ENCODE measurements at places on chromosomes 5 and 9.

DNA sequence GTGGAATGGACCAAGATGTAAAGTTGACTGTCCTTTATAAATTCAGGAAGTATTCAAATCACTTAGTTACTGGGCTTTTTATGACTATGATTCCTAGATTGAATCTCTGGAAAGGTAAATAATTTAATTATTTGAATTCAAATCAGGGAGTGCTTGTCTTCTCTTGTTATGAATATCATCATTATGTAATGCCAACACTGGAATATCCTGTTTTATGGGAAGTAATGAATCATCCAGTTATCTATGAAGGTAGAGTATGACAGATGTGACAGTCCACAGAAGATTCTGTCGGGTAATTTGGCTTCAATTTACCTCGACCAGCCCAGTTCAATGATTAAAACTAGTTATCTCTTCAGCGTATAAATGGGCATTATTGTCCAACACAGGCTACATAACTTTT is 141.0 kb upstream of the NUDT12 start:
- no peak for DNase-seq

GRCh38 chr9:101225271-101225670 is 159.5 kb downstream of the BAAT start:
- DNase-seq = no peak

DNA sequence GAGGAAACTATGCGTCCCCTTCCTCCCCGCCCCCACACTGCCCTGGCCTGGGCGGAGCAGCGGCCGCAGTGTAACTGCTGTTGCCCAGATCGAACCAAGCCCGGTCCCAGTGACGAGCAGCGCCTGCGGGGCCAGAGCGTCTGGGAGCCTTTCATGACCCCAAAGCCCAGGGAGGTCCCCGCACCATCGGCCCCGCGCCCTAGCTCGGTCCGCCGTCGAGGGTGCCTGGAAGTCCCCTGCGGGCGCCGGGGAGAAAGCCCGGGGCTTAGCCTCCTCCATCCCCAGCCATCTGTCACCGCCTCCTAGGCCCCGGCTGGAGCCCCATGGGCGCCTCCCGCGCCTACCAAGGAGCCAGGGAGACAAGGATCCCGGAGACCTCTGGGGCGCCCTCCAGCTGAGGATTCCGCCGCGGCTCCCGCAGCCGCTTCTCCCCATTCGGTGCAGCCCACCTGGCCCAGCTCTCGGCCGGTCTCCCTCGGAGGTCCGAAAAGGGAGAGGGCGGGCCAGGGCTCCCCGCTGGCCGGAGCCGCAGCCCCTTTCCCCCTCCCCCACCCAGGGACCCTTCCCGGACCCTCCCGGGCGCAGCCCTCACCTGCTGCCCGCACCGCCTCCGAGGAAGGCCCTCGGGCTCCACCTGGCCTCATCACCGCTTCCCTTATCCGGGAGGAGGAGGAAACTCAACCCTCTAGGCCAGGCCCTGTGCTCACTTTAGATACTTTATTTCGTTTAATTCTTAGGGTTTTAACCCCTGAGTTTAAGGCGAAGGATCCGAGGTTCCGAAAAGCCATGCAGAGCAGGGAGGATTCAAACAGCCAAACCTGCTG is 45.6 kb downstream of the APTX start:
- DNase-seq = no peak

- peak; percentile 89 for DNase-seq
These were observed 51.2 kb downstream of the SLC1A3 start for GRCh38 chr5:36657563-36657995.

- DNase-seq = no peak
These were observed 320.2 kb upstream of the NREP start for GRCh38 chr5:112077180-112077579.

DNA sequence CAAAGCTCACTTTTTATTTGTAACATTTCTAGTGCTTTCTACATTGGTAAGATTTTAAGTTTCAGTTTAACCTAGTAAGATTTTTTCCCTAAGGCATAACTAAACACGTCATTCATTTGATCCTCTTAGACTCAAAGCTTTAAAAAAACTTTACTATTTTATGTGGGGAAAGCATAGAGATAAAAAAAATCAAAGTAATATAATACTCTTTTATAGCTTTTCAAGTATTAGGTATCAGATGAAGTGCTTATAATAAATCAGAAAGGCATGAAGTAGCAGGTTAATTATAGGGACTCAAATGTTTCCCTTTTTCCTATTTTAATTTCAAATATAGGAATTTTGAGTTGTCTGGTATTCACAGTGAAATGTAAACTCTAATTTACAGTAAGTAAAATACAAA is 68.0 kb upstream of the POU5F2 start:
- no peak for DNase-seq

DNA sequence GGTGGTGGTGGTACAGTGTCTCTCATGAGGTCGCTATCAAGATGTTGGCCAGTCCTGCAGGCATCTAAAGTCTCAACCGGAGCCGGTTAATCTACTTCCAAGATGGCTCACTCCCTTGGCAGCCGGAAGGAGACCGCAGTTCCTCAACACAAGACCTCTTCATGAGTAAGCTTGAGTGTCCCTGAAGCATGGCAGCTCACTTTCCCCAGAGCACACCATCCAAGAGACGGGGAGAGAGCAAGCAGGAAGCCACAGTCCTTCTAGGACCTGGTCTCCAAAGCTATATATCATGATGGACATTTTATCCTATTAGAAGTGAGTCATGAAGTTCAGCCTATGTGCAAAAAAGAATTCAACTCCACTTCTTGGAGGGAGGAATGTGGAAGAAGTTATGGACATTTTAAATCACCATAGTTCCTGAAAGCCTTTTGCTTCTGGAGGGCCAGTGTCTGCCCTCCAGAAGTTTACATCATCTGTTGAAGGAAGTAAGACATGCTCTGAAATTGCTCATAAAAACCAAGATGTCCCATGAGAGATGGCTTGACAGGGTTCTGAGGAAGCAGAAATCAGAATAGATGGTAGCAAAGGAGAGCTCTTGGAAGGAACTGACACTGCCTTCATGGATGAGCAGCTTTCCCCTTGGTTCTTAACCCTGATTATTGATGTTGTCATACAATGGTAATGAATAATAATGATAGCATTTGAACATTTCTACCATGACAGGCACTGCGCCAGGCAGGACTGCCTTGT is 21.3 kb downstream of the GALNT10 start:
- DNase-seq = no peak

DNA sequence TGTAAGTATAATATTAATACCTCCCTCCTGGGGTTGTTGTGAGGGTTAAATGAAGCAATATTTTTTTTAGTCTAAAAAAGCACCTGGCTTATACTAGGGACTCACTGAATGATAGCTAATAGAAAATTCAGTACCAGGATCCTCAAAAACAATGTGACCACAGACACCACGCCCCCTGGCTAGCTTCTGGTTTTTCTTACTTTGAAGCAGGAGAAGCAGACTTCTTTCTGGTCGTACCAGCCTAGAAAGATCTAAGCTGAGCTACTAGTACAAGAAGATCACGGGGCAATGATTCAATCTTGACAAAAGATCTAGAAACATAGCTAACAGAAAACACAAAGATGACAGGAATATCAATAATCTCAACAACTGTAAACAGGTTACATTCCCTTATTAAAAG is 218.5 kb upstream of the SLC30A5 start:
- no peak for DNase-seq

DNA sequence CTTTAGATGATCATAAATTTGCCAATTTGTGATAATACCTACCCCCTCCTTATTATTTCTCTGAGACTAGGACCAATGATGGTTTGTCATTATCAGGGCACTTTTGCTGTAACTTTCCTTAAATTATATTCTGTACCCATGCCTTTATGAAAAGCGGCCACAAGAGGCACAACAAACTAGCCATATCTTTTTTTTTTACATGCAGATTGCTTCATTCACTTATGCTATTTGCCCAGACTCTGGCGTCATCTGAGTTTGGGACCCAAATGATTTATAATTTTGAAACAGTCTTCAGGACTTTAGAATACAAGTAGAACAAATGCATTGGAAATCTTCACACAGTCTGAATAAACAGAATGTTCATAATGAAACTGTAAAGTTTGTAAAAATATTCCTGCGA is 408.1 kb downstream of the MAT2B start:
- DNase-seq = no peak

- no peak for DNase-seq
These were observed 56.2 kb downstream of the MAP1B start for GRCh38 chr5:72163349-72163983.

- no peak for DNase-seq
These were observed 2.9 kb downstream of the RPS23 start for GRCh38 chr5:82275216-82275664.

GRCh38 chr5:135950611-135951010 is 4.2 kb downstream of the LECT2 start:
- no peak for DNase-seq

DNA sequence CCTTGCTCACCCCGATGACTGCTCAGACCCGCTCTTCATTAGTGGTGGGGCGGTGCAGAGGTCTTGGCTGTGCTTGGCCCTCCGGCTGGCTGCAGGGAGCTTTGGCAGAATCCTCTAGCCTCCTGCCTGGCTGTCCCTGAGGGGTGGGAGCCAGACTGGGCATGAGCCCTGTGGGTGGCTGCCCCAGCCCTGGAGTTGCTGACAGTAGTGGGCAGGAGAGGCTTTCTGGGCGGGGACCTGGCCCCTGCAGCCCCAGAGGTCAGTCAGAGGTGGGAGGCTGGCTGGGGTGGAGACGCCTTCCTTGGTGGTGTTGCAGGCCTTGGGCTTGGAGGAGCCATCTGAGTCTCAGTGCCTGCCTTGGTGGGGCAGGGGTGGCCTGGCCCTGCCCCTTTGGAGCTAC is 146.0 kb downstream of the RXRA start:
- DNase-seq = no peak

DNA sequence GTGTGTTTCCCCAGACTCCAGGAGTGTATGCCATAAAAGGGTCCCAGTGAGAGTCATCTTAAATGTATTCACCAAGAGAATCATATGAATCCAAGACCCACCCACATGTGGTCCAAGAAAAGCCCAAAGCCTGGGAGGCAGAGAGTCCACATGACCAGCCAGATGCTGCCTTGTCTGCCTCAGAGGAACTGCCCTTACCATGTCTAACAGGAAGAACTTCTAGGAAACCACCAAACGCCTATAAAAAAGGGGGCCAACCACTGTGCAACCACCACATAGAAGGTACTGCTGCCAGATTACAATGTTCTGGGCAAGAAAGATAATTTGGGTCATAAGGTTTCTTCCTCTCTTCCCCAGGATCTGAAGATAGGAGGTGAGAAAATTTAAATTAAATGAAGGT is 129.8 kb upstream of the SLC24A2 start:
- peak; percentile 23 for DNase-seq

GRCh38 chr9:134296301-134297082 is 29.8 kb upstream of the RXRA start:
- DNase-seq = no peak

GRCh38 chr9:1005043-1005667 is 28.7 kb downstream of the DMRT3 start:
- DNase-seq = peak; percentile 49

DNA sequence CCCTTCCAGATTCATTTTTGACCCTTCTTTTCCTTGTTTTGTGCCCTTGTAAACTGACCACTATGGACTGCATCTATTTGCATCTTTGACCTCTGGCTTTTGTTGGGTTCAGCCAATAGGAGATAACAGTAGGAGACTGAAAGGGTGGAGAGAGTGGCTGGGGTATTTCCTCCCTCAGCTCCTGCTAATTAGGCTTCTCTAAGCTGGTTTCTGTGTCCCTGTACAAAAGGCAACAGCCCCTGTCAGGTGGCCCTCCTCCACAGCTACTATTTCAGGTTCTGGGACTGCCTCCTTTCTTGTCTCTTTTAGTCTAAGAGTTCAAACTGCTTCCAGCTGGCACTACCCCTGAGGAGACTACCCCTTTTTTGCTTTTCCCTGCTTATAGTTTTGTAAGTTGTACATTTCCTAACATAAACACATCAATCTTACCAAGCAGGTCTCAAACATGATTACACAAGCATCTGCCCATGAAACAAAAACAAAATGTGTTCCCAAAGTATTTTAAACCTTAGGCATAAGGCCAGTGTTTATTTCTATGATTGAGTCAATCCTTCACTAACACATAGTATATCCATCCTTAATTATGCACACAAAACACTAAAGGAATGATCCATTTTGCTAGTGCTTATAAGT is 262.0 kb upstream of the TRPM3 start:
- no peak for DNase-seq

- DNase-seq = no peak
These were observed 361.1 kb downstream of the DEPDC1B start for GRCh38 chr5:60338846-60339245.

GRCh38 chr5:13930541-13931171 is 13.8 kb downstream of the DNAH5 start:
- DNase-seq = no peak
